ENCODE measurements at places on chromosomes 16 and 17. TPM values are rescaled to one million over a fixed set of nuclear protein-coding genes. Genes with fewer than 3 reads are reported as not detected.

The TEKT1 gene
- not detected for total RNA-seq

The APOBR gene
- total RNA-seq: not detected

DNA sequence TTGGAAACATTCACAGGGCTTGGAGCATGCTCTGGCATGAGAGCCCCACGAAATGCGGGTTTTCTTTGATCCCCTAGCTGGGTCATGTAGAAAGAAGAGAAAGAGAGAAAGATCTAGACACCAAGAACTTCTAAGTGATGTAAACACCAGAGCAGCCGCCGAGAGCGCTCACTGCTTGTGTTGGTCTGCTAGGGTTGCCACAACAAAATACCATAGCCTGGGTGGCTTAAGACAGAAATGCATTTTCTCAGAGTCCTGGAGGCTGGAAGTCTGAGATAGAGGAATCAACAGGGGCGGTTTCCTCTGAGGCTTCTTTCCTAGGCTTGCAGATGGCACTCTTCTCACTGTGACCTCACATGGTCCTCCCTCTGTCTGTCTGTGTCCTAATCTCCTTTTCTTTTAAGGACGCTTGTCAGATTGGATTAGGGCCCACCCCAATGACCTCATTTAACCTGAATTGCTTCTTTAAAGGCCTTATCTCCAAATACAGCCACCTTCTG, 139.5 kb downstream of the CYLD start:
- peak; percentile 17 for DNase-seq

DNA sequence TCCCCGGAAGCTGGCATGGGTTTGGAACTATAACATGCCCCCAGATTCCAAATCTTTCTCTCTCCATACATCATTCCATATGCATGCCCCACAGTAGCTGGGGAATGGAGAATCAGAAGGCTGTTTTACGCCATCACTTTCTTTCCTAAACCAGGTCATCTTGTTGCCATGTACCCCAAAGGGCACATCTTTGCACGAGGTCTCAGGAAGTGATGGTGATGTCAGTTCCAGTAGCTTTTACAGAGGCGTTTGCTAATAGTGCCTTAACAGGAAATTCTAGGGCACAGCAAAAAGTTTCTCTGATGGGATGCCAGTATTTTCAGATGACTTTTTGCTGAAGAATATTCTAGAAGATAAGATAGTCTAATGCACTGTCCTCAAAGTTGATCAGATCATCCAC, 241.5 kb downstream of the MAF start:
- no peak for DNase-seq

- no peak for DNase-seq
Observed at GRCh38 chr16:15855704-15856003, 1.2 kb downstream of the MYH11 start.

The CIBAR2 gene
- total RNA-seq: not detected

DNA sequence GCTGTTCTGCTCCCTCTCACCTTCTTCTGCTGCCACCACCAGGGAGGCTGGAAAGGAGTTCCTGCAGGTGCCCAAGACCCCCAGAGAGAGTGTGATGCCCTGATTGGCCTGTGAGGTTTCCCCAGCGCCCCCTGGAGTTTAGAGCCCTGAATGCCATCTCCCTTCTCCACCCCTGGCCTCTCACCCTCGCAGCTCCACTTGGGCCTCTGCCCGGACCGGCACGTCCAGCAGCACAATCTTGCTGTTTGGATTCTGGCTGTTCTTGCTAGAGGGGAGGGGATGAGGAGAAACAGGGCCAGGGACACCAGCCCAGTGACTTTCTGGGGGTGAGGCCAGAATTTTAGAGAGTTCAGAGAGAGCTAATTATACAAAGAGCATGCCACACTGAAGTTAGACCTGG, 12.5 kb upstream of the FAM171A2 start:
- DNase-seq: peak; percentile 89

GRCh38 chr16:30721606-30722005, 22.6 kb downstream of the SRCAP start:
- no peak for DNase-seq

- no peak for DNase-seq
Observed at GRCh38 chr17:16351831-16352230, 1.4 kb downstream of the CENPV start.

The UBE2I gene
- 286 TPM for total RNA-seq

- DNase-seq: no peak
Observed at GRCh38 chr16:50190292-50190691, 37.2 kb downstream of the TENT4B start.

DNA sequence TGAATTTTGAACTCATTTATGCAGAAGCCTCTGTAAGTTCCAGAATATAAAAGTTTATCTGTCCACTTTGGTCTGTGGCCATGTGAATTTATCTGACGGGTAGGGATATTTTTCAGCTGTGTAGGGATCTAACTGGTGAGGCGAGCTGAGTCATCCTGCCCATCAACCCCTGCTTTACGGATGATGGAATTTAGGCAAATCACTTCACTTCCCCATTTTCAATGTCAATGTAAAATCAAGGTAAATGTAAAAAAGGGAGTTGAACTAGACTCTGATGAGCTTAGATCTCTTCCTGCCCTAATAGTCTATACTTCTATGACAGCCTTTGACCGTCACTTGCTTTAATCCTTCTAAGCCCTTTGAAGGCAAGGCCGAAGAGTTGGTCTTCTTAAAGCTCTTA, 2.6 kb downstream of the SLC16A6 start:
- no peak for DNase-seq

The AANAT gene
- total RNA-seq: 0.55 TPM

The C16orf89 gene
- 2.0 TPM for total RNA-seq

DNA sequence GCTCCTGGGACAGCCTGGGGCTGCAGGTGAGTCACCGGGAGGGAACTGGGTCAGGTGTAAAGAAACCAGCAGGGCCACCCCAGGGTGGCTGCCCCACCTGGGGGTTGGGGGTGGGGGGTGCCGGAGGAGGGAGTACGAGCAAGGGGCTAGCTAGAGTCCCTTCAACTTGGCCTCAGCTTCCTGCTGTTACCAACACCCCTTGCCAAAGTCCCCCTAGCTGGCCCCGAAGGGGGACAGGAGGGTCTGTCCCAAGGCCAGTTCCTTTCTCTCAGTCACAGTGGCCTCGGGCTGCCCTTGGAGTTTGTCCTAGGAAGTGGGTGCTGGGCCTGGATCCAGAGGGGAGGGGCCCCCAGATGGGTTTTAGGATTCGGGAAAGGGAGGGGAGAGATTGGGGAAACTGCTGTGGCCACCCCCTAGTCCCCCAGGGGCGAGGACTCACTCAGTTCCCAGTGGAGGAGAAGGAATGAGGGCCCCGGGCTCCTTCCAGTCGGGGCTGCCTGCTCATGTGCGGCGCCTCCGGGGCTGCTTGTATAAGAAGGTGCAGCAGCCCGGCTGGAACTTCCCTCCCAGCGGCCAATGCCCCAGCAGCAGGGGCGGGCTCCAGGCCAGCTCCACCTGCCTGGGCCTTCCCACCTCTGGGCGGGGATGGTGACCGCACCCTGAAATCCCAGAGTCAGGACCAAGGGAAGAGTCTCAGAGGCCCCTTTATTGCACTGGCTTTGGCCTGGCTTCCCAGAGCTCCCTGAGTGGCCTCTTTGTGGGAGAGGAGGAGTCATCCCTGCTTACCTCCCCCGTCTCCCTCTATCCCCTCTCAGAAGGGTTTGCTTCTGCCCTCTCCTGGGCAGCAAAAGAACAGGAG, 7.3 kb downstream of the ARHGAP27 start:
- DNase-seq: peak; percentile 98

GRCh38 chr17:58710948-58711552, 18.6 kb downstream of the RAD51C start:
- DNase-seq: no peak

DNA sequence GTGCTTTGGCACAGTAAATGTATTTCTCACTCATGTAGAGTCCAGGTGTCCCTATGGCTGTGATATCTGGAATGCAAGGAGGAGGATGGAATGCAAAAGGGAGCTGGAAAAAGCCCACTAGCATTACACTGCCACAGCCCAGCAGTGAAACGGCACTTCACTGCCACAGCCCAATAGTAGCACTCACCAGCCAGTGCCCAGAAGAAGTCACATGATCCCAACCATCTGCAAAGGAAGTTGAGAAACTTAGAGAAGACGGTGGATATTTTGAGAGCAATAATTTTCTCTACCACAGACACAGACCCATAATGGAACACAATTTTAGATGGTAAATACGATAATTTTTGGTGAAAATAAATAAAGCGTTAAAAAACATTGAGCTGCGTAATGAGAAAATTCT, 51.8 kb downstream of the C16orf82 start:
- no peak for DNase-seq

The KCTD11 gene
- total RNA-seq: 5.3 TPM

- DNase-seq: no peak
Observed at GRCh38 chr17:2571523-2572303, 21.7 kb upstream of the PAFAH1B1 start.

GRCh38 chr16:30621765-30622164, 11.6 kb upstream of the ZNF689 start:
- DNase-seq: no peak

The KARS1 gene
- total RNA-seq: 183 TPM

The CCDC154 gene
- 1.3 TPM for total RNA-seq

The AHSP gene
- 1.6 TPM for total RNA-seq

The RCVRN gene
- total RNA-seq: not detected

GRCh38 chr16:87278191-87279093, 38.8 kb downstream of the C16orf95 start:
- DNase-seq: peak; percentile 94

DNA sequence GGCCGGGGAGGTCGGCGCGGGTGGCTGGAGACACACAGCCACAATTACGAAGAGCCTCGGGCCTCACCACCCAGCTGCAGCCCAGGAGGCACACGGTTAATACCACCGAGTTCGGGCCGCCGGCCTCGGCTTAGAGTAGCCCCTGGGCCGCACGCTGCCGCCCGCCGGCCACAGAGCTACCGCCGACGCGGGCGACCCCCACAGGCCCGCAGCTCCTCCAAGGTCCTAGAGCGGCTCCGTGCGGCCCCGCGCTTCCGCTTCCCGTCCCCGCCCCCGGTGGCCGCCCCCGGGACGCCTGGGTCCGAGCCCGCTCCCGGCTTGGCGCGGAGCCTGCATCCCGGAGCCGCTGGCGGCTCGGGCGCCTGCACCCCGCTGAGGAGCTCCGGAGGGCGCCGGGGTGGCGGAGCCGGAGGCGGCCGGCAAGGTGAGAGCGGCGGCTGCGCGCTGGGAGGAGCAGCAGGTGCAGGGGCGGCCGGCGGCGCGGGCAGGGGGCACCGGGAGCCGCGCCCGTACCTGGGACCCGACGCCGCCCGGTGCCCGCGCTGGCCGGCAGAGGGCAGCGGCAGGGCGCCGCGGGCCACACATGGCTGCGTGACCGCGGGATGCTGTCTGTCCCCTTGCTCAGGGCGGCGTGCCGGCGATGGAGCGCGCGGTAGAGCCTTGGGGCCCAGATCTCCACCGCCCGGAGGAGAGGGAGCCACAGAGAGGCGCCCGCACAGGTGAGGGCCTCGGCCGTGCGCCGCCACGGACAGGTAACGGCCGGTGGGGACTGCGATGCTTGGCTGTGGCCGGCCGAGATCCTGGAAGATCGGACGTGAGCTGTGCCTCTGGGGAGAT, at the start of gene ZNF48:
TSS of gene ZNF48 (plus strand) at position 266 of the 837 bp plus-strand sequence. CDS start at position 641, 375 bp downstream.
- peak; percentile 82 for DNase-seq

The COPZ2 gene
- total RNA-seq: 0.77 TPM

DNA sequence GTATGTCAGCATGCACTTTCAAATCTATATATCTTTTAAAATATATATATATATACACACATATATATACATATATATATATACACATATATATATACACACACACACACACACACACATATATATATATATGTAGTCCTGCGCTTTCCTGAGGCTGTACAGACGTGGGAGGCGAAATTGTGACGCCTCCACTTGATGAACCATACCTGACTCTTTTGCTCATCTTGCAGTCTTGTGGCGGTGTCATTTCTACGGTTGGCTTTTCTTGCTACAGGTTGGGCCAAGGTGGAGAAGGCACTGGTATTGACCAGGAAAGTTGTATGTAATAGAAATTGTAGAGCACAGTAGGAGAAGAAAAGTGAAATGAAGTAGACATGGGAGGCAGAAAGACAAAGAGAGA, 88.2 kb downstream of the RBFOX1 start:
- no peak for DNase-seq

The SETD6 gene
- 55.6 TPM for total RNA-seq

GRCh38 chr16:57509231-57509923, 23.1 kb upstream of the DOK4 start:
- DNase-seq: no peak

- DNase-seq: no peak
Observed at GRCh38 chr16:7382521-7382920, 49.9 kb downstream of the RBFOX1 start.

The HEATR3 gene
- total RNA-seq: 25.7 TPM

The PRDM7 gene
- total RNA-seq: not detected

The CMTR2 gene
- total RNA-seq: 15.5 TPM

The C1QL1 gene
- 6.4 TPM for total RNA-seq

The CLDN6 gene
- total RNA-seq: 743 TPM

The ARMC5 gene
- 18.7 TPM for total RNA-seq

DNA sequence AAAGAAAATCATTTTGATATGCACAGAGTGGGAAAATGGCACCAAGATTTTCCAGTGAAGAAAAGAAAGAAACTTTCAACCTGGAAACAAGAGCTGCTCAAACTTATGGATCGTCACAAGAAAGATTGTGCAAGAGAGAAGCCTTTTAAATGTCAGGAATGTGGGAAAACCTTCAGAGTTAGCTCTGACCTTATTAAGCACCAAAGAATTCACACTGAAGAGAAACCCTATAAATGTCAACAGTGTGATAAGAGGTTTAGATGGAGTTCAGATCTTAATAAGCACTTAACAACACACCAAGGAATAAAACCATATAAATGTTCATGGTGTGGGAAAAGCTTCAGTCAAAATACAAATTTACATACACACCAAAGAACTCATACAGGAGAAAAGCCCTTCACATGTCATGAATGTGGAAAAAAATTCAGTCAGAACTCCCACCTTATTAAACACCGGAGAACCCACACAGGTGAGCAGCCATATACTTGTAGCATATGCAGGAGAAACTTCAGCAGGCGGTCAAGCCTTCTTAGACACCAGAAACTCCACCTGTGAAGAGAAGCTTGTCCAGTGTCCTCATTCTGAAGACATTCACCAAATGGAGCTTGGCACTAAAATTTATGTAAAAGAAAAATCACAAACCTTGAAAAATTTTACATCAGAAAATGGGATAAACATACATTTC, 12.2 kb downstream of the ZNF75A start:
- no peak for DNase-seq

The ABCC12 gene
- not detected for total RNA-seq

GRCh38 chr17:66275651-66276050, 26.8 kb upstream of the PRKCA start:
- no peak for DNase-seq

DNA sequence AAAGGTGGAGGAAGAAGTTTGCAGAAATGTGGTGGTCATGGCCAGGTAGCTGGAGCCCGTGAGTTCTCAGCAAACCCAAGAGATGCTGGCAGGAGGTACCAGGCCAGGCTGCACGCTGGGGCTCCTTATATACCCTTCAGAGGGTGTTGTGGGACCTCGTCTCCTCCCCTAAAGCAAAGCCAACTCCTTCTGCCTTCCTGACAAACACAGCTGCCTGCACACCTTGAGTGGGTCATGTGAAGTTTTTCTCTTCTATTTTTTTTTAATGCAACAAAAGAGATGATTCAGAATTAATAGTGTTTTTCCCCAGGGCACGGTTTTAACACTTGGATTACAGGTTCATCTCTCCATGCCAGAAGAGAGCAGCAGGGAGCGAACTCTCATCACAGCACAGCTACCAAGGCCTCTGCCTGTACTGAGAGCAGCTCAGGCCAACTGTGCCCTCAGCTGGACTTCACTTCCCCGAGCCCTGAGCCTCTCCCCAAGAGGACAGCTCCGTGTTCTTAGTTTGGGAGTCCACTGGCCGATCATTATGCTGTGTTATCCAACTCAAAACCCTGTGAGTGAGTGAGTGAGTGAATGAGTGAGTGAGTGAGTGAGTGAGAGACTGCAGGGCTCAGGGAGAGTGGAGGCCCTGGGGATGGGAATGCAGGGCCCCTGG, at the start of gene KRT15:
TSS of gene KRT15 (minus strand) at position 102 of the 661 bp plus-strand sequence. CDS start at position 39, 63 bp downstream.
- no peak for DNase-seq

All from H9 (cell line).